ENCODE measurements at places on chromosomes 3 and 15.

- DNase-seq = no peak
Measured at GRCh38 chr3:27073912-27074311, 295.3 kb downstream of the NEK10 start.

- DNase-seq = no peak
Measured at GRCh38 chr3:59247402-59247841, 197.6 kb upstream of the CFAP20DC start.

GRCh38 chr15:33831646-33832045 lies 136.7 kb upstream of the CHRM5 start:
- DNase-seq = no peak

- no peak for DNase-seq
Measured at GRCh38 chr3:155981669-155982068, 111.2 kb downstream of the GMPS start.

DNA sequence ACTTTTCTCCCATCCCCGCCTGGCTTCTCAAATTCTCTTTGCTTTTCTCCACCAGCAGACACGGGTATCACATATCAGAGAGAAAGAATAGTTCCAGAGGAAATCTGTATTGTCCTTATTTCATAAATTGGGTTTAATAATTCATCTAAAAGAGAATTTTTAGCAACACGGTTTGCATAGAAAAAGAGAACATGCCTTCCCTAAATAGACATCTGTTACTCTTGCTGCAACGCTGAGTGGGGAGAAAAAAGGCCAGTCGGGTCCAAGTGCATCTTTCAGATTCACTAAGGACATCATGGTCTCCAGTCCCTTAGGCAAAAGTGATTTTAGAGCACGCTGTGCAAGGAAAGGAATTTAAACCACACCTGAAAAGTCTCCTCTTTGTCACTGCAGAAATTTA lies 201.3 kb downstream of the ABHD5 start:
- no peak for DNase-seq

GRCh38 chr3:117603097-117603496 lies 893.5 kb downstream of the TUSC7 start:
- no peak for DNase-seq

GRCh38 chr15:37101980-37102304 lies 1.6 kb upstream of the MEIS2 start:
- DNase-seq = no peak

DNA sequence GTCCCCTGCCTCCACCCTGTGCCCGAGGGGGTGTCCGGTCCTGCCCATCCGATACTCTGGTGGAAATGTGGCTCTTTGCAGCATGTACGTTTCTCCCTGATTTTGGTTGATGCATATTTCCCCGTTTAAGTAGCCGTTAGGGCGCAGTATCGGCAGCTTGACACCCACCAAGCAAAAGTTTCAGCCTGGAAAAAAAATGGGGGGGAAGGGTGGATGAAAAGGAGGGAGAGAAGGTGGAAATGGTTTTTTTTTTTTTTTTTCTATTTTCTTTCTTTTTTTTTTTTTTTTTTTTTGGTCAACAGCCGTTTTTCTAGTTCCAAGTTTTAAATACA lies 1.3 kb downstream of the RAP2B start:
- DNase-seq = no peak

GRCh38 chr15:39455471-39455991 lies 125.3 kb upstream of the THBS1 start:
- no peak for DNase-seq

DNA sequence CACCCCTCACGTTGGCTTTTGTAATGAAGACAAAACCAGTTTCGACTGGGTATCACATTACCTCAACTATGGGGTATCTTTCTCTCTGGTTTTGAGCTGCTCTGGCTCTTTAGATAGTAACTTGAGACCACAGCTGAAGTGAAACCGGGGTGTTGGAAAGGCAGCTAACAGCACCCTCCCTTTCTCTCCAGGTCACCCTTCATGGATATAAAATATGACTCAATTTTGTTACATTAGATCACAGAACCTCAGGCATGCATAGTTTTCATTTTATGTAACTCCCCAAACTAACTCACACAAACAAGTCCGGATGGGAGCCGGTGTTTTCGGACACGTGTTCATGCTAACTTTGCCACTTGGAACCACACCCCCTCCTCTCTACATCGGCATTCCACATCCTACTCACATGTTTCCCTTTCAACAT lies 90.7 kb downstream of the NR2F2 start:
- DNase-seq = no peak

GRCh38 chr3:71050166-71050537 lies 533.4 kb downstream of the FOXP1 start:
- no peak for DNase-seq

DNA sequence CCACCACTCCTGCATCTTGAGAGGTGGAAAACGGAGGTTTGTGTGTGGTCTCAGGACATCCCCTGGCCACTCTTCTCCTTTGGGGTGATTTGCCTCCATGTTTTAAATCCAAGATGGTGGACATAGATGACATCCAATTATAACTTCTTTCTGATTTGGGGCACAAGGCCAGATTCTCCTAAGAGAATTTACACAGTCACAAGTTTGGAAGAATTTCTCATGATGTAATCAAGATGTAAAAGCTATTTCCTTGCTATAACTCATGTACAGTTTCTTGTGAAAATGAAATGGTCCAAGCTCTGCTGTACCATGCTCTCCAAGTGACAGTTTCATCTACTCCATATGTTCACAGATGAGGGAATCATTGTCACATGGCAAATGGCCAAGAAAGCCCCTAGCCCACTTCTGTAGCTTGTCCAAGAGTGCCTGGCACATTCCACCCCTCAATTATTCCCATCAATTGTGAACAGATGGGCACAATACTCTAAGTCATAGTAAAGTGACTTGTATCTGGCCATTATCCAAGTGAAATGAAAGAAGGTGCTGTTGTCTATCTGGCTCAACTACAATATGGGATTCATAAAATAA lies 134.6 kb upstream of the ROPN1 start:
- DNase-seq = no peak

GRCh38 chr15:66459818-66460615 lies 37.5 kb downstream of the SNAPC5 start:
- DNase-seq = no peak

- no peak for DNase-seq
Measured at GRCh38 chr15:62549345-62549970, 384.4 kb upstream of the C2CD4B start.

- DNase-seq = no peak
Measured at GRCh38 chr3:165903885-165904630, 66.8 kb upstream of the BCHE start.

- no peak for DNase-seq
Measured at GRCh38 chr3:192246847-192247559, 480.3 kb downstream of the FGF12 start.

DNA sequence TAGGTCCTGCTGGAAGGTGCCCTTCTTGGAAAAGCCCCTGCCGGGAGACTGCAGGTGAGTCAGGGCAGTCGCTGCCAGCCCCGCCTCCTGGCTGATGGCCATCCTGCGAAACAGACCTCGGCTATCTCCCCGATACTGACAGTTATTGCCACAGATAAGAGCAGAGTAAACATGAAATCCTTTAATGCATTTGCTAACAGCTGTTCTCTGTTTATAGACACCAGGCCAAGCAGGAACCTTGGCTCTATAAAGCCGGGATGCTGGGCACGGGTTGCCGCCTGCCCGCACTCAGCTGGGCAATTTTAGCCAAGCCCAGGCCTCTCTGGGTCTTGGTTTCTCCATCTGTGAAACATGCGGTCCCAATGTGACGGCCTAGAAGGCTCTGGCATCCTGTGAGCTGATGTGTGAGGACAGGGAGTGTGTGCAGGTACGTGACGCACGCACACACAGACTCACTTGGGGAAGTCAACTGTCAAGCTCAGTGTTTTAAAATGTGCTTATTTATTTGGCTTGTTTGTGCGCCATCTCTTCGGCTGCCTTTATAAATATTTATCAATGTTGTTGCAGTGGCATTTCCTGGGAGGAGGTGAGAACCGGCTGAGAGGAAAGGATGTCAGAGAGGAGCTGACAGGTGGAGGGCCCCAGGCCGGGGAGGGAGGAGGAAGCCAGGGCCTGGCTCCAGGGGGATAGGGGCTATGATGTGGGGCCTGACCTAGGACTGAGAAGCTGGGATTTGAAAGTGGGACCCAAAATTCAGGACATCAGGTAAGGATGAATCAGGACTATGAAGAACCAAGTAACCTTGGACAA lies 50.8 kb upstream of the PRR23E start:
- no peak for DNase-seq

DNA sequence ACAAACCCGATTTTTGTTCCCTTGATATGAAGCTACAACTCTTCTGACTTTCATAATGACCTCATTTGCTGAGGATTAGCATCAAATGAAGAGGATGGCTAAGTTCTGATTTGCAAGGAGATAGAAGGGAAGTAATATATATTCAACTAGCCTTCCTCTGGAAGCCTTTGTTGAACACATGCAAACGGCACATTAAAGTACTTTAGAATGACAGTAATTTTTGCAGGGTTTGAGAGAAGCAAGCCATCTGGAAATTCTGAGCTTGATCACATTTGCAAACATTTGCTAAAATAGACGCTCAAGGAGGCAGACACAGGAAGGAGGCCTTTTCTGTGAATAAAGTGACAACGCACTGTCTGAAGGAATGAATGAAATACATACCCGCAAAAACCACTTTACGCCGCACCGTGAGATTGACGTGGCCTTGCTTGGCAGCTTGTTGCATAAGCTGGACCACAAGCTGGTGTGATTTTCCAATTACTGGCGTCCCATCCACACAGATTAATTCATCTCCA lies 657.2 kb downstream of the MAGI1 start:
- no peak for DNase-seq

- no peak for DNase-seq
Measured at GRCh38 chr3:135927155-135927554, 38.4 kb upstream of the PPP2R3A start.

- no peak for DNase-seq
Measured at GRCh38 chr15:20280933-20281463, 260.6 kb downstream of the GOLGA6L6 start.

DNA sequence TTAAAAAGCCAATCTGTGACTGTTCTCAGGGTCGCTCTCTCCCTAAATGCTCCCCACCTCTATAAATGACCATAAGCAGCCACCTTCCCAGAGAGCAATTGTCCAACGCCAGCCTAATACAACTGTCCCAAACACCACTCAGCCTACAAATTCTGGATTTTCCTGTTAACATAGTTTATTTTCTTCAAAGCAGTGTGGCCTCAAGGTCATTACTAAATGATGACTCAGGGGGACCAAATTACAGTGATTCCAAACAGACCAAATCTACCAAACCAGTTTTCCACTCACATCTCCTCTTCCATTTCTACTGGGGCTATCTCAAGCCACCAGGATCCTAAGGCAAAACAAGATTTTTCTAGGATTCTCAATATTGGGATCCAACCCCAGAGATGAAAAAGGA lies 22.5 kb downstream of the HEXA start:
- DNase-seq = no peak

DNA sequence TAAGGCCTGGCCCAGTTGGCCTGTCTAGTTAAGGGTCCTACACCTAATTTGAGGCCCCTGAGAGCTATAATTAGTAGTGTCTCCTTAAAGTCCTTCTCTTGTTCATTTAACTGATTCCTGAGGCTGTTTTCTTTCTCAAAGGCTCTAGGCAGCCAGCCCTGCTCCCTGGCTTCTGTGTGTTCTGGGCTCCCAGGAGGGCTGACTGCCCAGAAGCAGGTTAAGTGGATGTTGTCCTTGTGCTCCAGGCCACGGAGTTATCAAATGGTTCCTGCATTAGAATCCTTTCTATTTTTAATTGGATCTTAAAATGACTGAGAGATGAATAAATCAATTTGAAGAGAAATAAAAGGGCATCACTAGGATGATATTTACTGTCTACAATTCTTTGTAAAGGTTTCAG lies 140.0 kb downstream of the SNRK start:
- no peak for DNase-seq

DNA sequence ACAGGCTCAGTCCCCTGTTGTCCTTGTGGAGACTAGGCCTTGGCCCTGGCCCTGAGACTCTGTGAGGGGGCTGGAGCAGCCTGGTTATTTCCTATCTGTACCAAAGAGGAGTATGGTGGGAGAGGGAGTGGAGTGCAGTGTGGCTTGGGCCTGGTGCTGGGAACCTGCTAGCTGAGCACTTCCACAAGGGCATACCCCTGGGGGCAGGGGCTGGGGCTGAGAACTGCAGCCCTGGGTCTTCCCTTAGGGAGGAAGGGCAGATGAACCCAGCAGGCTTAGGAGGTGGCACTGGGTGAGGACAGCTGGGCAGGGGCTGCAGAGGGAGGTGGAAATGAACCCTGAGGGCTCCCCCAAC lies 3.5 kb upstream of the CHST14 start:
- DNase-seq = no peak

DNA sequence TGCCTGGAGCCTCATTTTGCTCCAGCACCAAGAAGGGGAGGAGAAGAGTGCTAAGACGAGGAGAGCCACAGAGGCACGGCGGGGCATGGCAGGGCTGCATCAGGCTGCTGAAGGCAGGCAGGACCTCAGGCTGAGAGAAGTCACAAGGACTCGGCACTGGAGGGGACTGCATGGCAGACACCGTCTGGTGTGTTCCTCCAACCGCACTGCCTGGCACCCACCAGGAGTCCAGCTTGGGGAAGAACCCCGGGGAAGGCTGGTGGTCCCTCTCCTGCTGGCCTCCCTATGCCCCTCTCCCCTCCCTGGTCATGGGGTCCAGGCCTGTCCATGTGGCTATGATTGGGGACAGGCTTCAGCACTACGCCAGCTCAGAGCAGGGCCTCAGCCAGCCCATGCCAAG lies 153.2 kb upstream of the MEF2A start:
- DNase-seq = no peak

DNA sequence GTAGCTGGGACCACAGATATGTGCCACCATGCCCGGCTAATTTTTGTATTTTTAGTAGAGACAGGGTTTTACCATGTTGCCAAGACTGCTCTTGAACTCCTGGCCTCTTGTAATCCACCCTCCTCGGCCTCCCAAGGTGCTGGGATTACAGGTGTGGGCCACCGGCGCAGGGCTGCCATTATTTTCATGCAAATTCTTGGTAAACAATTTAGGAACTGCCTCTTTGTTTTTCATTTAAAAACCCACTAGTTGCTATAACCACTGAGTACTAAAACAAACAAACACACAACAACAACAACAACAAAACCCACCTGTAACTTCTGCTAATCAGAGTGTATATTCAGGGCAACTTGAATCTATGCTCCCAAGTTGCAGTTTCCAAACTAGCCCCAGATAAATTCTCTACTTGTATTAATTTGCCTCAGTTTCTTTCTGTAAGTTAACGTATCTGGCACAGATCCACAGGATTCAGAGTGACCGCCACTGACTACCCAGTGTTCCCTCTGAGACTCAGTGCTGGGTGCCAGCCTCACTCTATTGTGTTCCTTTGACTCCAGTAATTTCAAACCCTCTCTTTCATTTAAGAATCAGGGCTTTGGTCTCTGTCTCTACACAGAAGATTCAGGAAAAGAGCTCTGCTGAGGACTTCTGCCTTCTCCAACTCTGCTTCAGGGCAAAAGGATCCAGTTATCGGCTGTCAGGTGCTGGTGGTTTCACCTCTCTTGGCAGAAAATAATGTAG lies 18.6 kb upstream of the ZNF710 start:
- no peak for DNase-seq

- no peak for DNase-seq
Measured at GRCh38 chr3:101858464-101859030, 9.2 kb downstream of the NFKBIZ start.

GRCh38 chr15:77904436-77904821 lies 173.1 kb downstream of the TBC1D2B start:
- DNase-seq = no peak

GRCh38 chr3:12014613-12015012 lies 10.4 kb downstream of the SYN2 start:
- DNase-seq = no peak

- no peak for DNase-seq
Measured at GRCh38 chr15:81880833-81881232, 165.0 kb downstream of the MEX3B start.

GRCh38 chr3:146881966-146882760 lies 277.0 kb upstream of the PLSCR5 start:
- DNase-seq = no peak

GRCh38 chr15:95684693-95685115 lies 645.8 kb upstream of the NR2F2 start:
- no peak for DNase-seq
